Activated naive CD4-positive, alpha-beta T cell treated with anti-CD3 and anti-CD28 coated beads, Interleukin-2, amount 50 U/mL, for 16 hours (primary cell): ENCODE measurements at places on chromosomes 16 and 17.

- DNase-seq, result no peak
These were observed 25.2 kb upstream of the AMZ2 start for GRCh38 chr17:68222606-68223005.

- DNase-seq, result no peak
These were observed 5.6 kb downstream of the CPNE7 start for GRCh38 chr16:89581045-89581695.

DNA sequence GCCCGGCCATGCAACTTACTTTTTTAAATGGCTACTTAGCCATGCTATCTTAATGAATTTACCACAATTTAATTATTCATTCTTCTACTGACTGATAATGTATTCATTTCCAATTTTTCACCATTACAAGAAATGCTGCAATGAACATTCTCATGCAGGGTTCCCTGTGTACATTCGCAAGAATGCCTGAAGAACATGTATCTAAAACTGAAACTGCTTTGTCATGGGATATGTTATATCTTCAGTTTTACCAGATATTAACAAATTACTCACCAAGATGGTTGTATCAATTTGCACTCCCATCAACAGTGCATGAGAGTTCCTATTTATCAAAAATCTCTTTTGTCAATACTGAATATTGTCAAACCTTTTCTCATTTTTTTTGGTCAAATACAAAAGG lies 100.8 kb downstream of the SLC39A11 start:
- DNase-seq, result no peak

GRCh38 chr16:57265850-57266530 lies 18.5 kb downstream of the PLLP start:
- DNase-seq, result no peak

- DNase-seq, result no peak
These were observed 1.8 kb upstream of the ADAT1 start for GRCh38 chr16:75624921-75625334.

- DNase-seq, result no peak
These were observed 29.1 kb downstream of the TUBD1 start for GRCh38 chr17:59863616-59864015.

- DNase-seq, result no peak
These were observed 168.1 kb downstream of the XYLT1 start for GRCh38 chr16:17302620-17303019.

- no peak for DNase-seq
These were observed 75.0 kb upstream of the WSB1 start for GRCh38 chr17:27218719-27219488.

GRCh38 chr17:48995304-48995973 lies 1.7 kb upstream of the IGF2BP1 start:
- DNase-seq, result no peak

DNA sequence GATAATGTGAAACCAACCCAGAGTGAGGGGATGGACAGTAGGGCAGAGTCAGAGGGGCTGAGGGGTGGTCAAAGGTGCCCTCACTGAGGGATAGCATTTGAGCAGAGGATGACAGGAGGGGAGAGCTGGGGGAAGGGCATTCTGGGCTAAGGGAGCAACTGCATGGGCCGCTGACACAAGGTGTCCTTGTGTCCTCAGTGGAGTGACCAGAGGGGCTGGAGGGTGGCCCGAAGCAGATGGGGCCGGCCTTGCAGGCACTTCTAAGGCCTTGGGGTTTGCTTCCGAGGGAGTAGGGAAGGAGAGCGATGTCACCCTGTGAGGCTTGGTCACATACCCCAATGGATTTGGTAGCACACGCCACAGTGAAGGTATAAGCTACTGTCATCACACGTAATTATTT lies 10.0 kb downstream of the NUBP1 start:
- DNase-seq, result no peak

- DNase-seq, result no peak
These were observed 7.1 kb upstream of the CNP start for GRCh38 chr17:41959336-41960095.

DNA sequence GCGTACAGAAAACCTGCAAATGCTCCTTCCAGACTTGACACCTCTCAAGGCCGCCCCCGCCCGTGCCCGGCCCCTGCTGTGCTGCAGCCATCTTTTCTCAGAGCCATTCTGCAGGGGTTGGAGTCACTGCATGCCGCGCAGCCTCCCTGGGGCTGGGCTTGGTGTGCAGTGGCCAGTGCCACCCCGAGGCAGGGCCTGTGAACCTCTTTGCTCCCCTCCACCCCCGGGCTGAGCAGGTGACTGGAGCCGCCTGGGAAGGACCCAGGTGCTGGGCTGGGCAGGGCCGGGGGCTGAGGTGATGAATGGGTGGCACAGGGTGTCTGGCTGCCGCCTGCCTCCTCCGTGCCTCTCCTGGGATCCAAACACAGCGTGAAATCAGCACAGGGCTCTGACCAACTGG lies 20.3 kb downstream of the MRM3 start:
- DNase-seq, result no peak

- DNase-seq, result no peak
These were observed 3.5 kb upstream of the LYRM9 start for GRCh38 chr17:27896701-27897100.

DNA sequence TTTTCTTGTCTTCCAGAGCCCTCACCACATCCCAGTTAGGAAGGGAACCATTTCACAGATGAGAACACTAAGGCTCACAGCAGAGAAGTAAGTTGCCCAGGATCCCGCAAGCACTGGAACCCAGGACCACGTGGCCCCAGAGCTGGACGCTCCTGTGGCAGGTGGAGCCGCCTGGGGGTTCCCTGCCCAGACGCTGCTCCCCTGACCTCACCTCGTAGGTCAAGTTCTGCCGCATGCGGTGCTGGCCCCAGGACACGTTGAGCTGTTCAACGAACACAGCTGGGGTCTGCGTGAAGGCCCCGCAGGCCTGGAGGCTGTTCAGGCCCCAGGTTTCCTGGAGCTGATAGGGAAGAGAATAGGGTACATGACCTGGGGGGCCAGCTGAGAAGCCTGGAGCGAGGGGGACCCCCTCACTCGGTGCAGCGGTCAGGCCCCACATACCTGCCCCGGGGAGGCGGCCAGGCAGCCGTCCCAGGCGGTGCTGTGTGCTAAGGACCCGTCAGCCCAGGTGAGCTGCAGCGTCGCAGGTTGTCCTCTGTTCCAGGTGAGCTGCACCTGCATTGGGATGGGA lies 54.1 kb downstream of the RMI2 start:
- no peak for DNase-seq

DNA sequence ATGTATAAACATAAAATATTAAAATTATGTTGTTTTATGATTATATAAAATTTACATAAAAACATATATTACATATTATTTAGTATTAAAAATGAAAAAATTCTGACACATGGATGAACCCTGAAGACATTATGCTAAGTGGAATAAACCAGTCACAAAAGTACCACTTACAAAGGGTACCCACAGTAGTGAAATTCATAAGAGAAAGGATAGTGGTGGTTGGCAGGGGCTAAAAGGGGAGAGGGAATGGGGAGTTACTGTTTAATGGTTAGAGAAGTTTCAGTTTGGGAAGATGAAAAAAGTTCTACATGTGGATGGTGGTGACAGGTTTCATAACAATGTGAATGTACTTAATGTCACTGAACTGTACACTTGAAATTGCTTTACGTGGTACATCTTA lies 41.4 kb downstream of the FBXL20 start:
- DNase-seq, result no peak

DNA sequence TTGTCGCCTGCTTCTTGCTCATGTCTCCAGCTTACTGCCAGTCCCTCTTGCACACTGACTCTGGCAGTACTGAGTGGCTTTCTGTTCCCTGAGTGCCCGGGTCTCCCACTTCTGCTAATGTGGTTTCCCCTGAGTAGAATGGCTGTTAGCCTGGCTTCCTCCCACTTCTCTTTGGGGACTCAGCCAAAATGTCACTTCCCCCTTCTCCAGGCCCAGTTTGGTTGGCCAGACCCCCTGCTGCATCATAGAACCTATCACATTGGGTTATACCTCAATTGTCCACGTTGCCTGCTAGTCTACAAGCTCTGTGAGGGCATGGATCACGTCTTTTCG lies 304.4 kb downstream of the HS3ST3B1 start:
- no peak for DNase-seq

GRCh38 chr17:66950886-66951604 lies 13.5 kb upstream of the CACNG4 start:
- no peak for DNase-seq

DNA sequence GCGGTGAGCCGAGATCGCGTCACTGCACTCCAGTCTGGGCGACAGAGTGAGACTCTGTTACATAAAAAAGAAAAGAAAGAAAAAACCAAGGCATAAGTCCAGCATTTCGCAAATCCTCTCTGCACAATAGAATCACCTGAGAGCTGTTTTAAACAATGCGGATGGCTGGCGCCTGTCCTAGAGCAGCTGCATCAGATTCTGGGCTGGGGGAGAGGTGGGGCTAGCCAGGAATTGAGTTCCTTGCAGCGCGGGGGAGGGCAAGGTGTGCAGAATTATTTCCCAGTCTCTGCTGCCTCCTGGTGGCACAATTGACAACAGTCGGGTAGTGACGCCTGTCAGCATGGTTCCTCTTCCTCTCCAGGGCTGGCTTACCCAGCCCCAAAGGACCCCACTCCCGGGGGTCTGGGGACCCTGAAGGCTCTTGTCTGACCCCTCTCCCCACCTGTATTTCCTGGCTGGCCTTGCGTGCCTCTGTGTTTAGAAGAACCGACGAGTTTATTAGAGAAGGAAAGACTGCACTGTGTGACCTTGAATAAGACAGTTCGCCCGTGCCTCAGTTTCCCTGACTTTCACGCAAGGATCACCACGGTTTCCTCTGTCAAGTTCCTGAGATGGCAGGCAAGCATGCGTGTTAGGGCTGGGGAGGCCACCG lies 41.1 kb upstream of the PLCG2 start:
- peak; percentile 84 for DNase-seq

DNA sequence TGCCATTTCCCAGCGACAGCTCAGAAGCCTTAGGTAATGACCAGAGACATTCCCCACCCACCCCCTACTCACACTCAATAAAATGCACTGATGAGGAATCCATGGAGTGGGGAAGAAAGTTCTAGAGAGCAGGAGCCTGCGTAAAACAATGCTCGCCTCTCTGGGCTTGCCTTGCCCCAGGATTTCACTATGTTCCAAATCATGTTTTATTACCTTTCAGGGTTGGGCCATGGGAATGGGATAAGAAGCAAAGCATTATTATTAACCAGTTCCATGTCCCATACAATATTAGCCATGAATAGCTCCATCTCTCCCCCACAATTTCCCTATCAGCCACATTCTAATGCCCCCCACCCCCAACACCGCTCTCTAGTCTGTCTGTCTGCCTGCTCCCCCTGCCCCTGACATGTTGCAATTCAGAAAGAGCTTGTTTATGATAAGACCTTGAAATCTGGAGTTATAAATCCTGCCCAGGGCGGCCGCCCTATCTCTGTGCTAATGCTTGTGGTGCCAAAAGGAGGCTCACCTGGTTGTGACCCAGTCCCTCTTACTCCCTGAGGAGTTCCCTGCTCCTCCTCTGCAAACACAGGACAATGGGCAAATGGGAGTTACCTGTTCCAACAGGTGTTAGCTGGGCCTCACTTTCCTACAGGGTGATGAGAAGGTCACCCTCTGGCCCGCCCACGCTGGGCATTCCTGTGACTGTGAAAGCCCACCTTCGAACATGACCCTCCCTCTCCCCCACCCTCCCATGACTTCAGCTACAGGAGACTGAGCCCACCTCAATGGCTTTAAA lies 28.0 kb upstream of the DDX52 start:
- DNase-seq, result no peak

DNA sequence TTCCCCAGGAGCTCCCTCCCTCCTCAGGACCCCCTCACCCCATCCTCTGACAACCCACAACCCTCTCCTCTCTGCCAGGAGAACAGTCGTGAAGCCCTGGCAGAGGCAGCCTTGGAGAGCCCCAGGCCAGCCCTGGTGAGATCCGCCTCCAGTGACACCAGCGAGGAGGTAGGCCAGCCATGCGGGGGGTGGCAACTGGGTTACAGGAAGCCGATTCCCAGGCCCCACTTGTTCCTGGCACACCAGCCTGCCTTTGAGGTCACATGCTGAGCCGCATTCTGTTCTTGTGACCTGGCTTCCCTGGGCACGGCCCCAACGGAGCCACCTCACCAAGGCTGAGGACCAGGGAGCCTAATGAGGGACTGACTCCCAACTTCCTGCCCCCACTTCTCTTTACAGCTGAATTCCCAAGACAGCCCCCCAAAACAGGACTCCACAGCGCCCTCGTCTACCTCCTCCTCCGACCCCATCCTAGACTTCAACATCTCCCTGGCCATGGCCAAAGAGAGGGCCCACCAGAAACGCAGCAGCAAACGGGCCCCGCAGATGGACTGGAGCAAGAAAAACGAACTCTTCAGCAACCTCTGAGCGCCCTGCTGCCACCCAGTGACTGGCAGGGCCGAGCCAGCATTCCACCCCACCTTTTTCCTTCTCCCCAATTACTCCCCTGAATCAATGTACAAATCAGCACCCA lies 7.9 kb downstream of the NAT9 start:
- no peak for DNase-seq

DNA sequence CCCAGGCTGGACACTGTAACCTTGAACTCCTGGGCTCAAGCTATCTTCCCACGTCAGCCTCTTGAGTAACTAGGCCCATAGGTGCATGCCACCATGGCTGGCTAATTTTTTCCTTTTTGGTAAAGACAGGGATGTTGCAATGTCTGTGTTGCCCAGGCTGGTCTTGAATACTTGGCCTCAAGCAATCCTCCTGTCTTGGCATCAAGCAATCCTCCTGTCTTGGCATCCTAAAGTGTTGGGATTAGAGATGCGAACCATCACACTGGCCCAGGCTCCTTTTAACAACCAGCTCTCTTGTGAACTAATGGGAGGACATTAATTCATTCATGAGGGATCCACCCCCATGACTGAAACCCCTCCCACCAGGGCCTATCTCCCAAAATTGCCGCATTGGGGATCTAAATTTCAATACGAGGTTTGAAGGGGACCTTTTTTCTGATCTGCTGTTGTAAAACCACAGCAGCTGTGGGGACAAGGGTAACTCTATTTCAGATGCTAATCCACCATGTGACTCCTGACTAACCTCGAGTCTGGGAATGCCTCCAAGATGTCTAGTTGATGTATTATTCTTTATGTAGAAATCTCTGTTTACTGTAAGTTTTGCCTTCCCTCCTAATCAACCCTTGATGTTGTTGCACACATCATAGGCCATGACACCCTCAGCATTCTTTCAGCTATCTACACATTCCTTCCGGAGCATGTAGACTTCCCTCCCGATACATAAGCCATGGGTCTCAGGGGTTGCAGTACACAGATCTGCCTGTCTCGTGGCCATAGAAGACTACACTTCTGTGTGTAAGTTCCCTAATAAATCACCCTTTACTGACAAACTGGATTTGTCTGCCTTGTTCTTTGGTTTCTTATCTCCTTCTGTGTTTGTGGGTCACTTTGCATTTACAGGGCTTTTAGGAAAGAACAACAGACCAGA lies 37.6 kb downstream of the RNF112 start:
- DNase-seq, result no peak

DNA sequence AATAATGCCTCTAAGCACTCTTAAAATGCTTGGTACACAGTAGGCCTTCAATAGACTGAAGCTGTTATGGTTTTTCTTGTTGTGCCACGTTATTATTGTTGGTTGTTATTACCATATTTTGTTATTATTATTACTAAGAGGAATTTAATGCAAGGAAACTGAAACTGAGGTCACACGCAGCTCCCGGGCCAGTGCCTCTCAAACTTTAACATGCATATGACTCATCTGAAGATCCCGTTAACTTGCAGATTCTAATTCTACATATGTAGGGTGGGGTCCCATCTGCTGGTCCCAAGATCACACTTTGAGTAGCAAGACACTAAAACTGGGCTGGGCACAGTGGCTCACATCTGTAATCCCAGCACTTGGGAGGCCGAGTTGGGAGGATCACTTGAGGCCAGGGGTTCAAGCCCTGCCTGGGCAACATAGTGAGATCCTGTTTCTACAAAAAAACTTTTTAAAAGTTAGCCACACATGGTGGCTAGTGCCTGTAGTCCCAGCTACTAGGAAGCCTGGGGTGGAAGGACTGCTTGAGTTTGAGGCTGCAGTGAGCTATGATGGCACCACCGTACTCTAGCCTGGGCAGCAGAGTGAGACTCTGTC lies 888 bp downstream of the ACSM5 start:
- no peak for DNase-seq
